ENCODE measurements at places on chromosomes 13 and 19. TPM values are rescaled to one million over a fixed set of nuclear protein-coding genes. Genes with fewer than 3 reads are reported as not detected.

PSG1 gene
- not detected for total RNA-seq

CFD gene
- total RNA-seq: 368 TPM

KLF1 gene
- not detected for total RNA-seq

LRRC63 gene
- 0.32 TPM for total RNA-seq

DNA sequence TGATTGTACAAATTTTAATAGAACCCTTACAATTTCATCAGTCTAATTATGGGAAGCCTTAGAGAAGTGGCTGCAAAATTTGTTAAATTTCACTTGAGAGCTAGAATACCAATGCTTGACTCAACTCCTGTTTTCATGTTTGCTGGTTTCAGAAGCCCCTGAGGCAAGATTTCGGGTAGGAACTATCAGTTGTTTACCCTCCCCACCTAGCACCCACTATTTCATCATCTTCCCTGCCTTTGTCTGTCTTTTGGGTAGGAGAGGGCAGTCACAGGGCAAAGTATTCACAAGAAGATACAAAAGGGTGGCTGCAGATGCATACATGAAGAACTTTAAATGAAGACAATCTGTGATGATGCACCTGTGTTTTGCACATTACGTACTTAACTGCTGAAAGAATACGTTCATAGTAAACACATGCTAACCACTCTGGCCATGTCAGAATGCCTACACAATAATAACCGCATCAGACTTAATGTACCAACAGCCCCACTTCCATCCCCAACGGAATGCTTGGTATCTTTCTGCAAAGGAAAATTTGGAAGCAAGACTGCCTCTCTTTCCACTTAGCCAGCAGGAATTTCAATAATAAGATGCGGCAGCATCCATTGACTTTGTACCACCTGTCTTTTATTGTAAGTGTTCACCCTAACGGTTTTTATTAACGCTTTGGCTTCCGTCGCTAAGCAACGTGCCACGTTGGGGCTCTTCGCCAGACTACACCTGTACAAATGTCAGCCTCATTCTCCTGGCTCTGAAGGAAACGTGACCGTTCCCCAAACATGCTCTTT is 30.4 kb downstream of the TPT1 start:
- DNase-seq: no peak
- no peaks in the 10 kb centered on the region for H3K27me3 ChIP-seq
- H3K4me1 ChIP-seq: peaks cover 11% of the 10 kb centered on the region
- H3K27ac ChIP-seq: no peak overlapping the region
- no peaks in the 10 kb centered on the region for H3K36me3 ChIP-seq

Data from transverse colon (tissue), 4 donors.